Naive B cell (primary cell): ENCODE measurements at places on chromosomes 11 and 22. TPM values are rescaled to one million over a fixed set of nuclear protein-coding genes. Genes with fewer than 3 reads are reported as not detected.

DNA sequence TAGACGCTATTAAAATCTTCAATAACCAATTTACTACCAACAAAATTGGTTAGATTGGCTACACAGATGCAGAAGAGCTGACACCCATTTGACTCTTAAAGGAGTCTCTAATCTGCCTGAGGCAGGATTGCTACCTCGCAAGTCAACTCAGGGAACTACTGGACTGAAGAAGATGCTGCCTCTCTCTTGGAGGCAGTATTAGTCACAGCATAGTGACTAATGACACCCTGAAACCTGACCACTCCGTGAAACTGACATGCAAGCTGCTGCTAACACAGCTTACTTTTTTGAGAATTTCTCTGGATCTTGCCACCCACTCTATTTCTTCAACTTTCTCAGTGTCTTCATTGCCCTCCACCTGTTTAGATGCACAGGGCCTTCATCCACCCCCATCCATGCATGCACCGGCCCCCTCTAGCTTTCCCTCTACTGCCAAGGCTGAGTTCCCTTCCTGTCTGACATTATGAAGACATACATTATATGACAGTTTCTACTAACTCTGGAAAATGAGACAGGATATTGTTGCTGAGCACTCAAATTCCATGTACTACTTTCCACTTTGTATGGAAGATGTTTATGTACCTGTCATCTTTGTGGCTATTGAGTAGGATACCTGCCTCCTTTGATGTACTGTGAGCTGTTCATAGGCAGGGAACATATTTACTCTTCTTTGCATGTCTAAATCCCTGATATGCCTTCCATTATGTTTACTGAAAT is 183.2 kb downstream of the MSANTD4 start:
- H3K4me3 ChIP-seq = no peak overlapping the region
- DNase-seq = no peak
- no peak overlapping the region for H3K27ac ChIP-seq

GRCh38 chr22:24416095-24416494 is 11.3 kb upstream of the ADORA2A start:
- H3K27ac ChIP-seq = no peak overlapping the region
- DNase-seq = no peak
- H3K4me1 ChIP-seq = no peaks in the 10 kb centered on the region

DNA sequence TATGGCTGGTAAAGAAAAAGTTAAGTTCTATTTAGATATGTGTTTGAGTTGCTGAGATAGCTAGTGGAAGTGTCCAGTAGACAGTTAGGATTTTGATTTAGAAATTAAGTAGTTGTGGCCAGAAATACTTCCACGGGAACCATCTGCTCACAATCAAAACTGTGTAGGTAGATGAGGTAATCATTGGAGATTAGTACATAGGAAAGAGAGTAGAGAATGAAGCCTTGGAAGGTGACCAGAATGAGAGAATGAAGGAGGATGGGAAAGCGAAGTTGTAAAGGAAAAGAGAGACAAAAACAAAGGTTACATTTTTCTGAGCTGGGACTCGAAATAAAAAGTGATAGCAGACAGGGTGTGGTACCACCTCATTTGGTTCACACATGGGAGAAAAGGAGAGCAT is 296.9 kb upstream of the SORL1-AS1 start:
- peaks cover 25% of the 10 kb centered on the region for H3K27me3 ChIP-seq
- DNase-seq = no peak
- no peak overlapping the region for H3K27ac ChIP-seq
- no peak overlapping the region for H3K4me3 ChIP-seq
- H3K36me3 ChIP-seq = no peaks in the 10 kb centered on the region
- H3K4me1 ChIP-seq = no peaks in the 10 kb centered on the region

GRCh38 chr22:33101550-33101949 is 43.4 kb upstream of the SYN3 start:
- H3K36me3 ChIP-seq = peaks cover 4% of the 10 kb centered on the region
- no peak for DNase-seq
- no peak overlapping the region for H3K27ac ChIP-seq
- H3K4me3 ChIP-seq = no peak overlapping the region
- H3K4me1 ChIP-seq = no peaks in the 10 kb centered on the region
- H3K27me3 ChIP-seq = peaks cover 3% of the 10 kb centered on the region

DNA sequence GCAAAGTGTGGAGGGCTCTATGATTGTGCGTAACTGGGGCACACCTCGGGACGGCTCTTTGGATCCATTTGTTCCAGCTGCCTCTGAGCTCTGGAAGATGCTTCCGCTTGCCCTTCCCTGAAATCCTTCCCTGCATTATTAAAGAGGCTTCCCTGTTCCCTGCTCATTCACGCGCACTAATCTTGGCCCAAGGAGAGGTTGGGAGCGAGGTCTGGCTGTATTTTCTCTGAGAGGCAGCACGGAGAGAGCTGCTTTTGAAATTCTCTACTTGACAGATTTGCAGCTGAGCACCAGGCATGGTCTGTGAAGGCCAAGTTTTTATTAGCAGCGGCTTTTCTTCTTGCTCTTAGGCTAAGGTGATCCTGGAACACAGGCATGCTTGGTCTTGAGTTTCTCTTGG is 94.8 kb upstream of the NTM start:
- H3K36me3 ChIP-seq = peaks cover 12% of the 10 kb centered on the region
- no peaks in the 10 kb centered on the region for H3K4me1 ChIP-seq
- H3K27ac ChIP-seq = no peak overlapping the region

- no peak overlapping the region for H3K4me3 ChIP-seq
- no peaks in the 10 kb centered on the region for H3K36me3 ChIP-seq
- no peaks in the 10 kb centered on the region for H3K4me1 ChIP-seq
- no peak for DNase-seq
Measured at GRCh38 chr11:116605543-116606459, 167.0 kb downstream of the BUD13 start.

GRCh38 chr22:48581796-48582469 is 1245.7 kb downstream of the BRD1 start:
- H3K4me1 ChIP-seq = no peaks in the 10 kb centered on the region
- DNase-seq = no peak
- no peak overlapping the region for H3K4me3 ChIP-seq
- H3K36me3 ChIP-seq = no peaks in the 10 kb centered on the region
- no peak overlapping the region for H3K27ac ChIP-seq
- peaks cover 24% of the 10 kb centered on the region for H3K27me3 ChIP-seq

DNA sequence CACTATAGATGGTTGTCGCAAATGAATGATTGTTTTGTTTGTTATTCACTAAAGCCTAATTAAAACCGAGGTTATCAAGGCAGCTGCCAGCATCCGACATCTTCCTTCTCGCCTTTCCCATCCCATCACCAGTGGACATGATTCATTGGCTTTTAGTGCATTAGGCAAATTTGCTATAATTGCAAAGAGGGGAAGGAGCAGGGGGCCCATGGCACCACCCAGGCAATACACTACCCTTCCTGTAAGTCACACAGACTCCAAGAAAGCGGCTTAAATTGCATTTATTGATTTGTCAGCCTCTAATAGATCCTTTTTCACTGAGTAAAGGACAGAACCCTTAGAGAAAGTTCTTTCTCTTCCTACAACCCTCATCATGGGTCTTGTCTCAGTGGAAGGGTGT is 169.2 kb upstream of the NCAM1 start:
- DNase-seq = no peak
- H3K4me3 ChIP-seq = no peak overlapping the region
- no peaks in the 10 kb centered on the region for H3K36me3 ChIP-seq
- no peak overlapping the region for H3K27ac ChIP-seq

DNA sequence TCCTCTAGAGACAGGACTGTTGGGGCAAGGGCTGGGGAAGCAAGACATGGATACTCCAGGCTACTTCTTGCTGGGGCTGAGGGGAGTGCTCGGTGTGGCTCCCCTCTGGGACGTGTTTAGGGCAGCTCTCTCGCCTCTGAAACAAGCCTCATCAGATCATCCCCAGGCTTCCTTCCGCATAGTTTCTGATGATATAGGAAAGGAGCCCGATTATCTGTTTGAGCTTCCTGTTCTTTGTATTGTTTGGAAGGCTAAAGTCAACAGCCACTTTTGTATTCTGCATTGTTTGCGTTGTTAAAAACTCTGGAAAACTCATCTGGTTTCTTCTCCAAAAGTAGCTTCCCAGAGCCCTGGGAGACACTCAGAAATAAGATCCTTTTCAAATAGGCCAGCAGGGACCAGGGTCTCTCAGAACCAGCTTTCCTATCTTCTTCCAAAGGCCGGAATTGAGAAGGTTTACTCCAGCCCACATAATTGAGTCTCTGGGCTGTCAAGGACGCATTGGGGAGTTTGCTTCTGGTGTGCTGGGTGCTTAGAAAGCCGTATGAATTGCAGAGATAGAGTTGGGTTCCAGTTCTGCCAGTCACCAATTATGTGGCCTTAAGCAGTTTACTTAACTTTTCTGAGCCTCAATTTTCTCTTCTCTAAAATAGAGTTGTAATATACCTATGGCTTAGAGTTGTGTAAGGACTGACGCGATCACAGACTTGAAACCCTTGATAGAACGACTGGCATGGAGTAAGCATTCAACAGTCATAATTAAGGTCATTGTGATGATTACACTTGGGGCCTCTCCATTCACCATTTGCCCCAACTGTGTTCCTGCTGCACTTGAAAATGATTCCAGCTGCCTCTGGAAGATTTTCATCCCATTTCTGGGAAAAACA is 19.1 kb downstream of the CD44 start:
- no peaks in the 10 kb centered on the region for H3K27me3 ChIP-seq
- H3K4me1 ChIP-seq = peaks cover 75% of the 10 kb centered on the region
- H3K4me3 ChIP-seq = peak overlapping the region; percentile 18
- DNase-seq = no peak

DNA sequence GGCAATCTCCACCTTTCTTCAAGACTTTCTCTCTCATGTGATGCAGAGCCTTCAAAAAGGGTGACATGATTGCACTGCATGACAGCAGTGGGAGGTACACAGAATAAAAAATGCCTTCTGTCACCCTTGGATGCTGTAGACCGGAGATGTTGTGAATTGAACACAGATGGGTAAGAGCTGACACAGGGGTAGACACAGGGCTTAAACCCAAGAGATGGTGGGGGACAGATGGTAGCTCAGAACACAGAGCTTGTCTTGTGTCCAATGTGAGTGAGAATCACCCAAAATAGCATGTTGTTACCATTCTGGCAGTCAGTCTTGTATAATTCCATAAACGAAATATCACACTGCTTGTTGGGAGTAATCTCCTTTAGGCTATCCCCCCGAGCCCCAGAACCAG is 69.9 kb downstream of the JRKL start:
- no peak for DNase-seq
- peaks cover 39% of the 10 kb centered on the region for H3K27me3 ChIP-seq
- H3K4me3 ChIP-seq = no peak overlapping the region
- H3K27ac ChIP-seq = no peak overlapping the region
- no peaks in the 10 kb centered on the region for H3K36me3 ChIP-seq
- no peaks in the 10 kb centered on the region for H3K4me1 ChIP-seq

GRCh38 chr22:36729321-36729720 is 25.8 kb upstream of the CACNG2 start:
- no peak for DNase-seq
- H3K27me3 ChIP-seq = peaks cover 75% of the 10 kb centered on the region
- H3K4me1 ChIP-seq = no peaks in the 10 kb centered on the region

Gene MS4A4E
- polyA plus RNA-seq = not detected

Gene PIH1D2
- not detected for polyA plus RNA-seq

Gene FAM227A
- polyA plus RNA-seq = not detected

Gene HIRA
- 10.9 TPM for polyA plus RNA-seq

Gene RASL10A
- not detected for polyA plus RNA-seq

Gene SYT9
- not detected for polyA plus RNA-seq
